ENCODE measurements at places on chromosomes 2 and 18.

DNA sequence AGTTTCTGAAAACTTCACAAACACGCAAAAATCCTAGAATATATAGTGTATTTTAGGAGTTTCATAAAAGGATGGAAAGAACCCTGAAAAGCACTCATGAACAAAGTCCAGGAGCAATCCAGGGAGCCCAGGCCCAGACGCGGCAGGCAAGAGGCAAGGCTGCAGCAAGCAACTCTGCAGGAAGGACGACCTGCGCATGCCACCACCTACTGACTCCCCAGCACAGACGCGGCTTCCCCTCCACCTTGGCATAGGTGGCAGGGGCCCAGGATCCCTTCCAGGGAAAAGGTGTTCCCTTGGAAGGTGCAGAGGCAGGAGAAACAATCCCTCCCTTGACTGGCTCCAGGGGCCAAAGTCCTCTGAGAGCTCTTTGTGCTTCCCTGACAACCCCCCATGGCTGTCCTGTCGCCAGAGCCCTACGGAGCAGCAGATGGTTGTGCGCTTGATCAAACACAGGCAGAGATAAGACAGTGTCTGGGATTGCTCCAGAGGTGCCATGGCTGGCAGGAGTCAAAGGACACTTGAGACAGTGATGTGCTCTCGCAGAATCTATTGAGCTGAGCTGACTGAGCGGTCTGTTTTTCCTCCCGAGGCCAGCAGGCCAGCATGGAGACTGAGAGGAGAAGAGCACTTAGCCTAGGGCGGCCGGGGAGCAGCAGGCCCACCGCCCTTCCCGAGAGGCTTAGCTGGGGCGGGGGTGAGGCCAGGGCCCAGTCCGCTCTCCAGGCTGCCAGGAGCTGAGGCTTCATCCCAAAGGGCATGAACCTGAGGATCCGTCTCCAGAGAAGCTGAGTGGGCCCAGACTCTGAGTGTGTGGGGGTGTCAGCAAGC lies 10.8 kb upstream of the AMER3 start:
- no peak for DNase-seq

GRCh38 chr2:239394346-239394945 lies 6.4 kb downstream of the HDAC4 start:
- no peak for DNase-seq

DNA sequence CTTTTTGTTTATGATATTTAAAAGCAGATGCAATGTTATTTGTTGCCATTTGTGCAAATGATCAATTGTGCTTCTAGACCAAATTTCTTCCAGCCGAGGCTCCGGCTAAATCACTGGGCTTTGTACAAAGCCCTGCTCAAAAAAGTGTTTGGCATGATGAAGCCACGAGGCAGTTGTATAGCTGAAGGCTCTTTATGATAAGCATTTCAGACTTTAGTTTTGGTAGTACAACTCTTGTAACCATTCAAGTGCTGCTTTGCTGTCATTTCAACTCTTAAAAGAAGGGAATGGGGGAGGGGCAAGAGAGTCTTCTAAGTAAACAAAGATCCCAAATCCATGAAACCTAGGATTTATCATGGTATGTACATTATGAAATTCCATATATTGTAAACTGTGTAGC lies 3.3 kb upstream of the ZNF532 start:
- no peak for DNase-seq

DNA sequence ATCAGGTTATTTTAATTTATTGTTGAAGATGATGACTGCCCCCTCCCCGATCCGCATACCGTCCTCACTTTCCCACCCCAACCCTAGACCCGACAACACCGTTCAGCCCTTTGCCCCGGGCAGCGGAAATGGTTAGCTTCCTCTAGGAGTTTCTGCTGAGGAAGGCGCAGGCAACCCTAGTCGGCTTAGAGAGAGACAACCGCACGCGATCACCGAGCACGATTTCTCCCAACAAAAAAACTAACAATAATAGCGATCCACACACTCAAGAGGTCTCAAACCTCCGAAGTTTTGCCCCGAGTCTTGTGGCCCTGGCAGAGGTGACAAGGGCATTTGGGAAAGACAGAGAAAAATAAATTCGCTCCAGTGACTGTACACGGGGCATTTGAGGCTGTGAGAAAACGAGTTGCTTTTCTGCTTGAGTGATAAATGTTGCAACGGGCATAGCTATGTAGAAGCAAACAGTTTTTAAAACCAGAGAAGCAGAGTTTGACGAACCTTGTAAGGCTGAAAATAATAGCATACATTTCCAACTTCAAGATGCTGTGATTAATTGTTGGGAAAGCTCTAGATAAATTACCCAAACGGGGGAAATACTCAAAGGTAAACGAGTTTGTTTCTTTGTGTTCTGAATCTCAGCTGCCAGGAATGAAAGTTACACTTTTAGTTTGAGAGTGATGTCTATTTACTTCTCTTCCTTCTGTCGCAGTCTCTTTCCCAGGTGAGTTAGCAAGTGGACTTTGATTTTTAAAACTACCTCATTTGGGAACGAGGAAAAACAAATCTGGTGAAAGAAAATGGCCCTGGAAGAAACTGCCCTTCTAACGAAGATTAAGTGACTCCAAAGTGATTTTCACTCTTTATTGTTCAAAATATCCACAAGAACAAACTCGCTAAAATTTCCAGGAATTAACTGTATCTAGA lies 11.0 kb upstream of the SIX3 start:
- DNase-seq: no peak

DNA sequence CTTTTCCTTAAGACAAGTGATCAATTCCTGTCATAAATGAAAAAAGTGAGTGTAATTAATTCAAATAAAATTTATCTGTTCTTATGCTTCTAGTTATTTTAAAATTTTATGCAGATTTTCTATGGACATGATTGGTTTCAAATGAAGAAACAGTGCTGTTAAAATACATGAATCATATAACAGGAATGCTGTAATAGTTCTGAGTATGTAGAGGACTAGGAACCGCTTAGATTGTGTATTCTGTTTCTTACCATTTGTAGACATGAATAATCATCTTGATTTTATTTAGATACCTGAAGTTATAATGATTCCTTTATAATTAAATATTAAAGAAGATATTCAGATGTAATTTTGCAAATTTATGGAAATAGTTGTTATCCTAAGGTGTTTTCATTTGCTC lies 3.5 kb downstream of the ACTR2 start:
- no peak for DNase-seq

DNA sequence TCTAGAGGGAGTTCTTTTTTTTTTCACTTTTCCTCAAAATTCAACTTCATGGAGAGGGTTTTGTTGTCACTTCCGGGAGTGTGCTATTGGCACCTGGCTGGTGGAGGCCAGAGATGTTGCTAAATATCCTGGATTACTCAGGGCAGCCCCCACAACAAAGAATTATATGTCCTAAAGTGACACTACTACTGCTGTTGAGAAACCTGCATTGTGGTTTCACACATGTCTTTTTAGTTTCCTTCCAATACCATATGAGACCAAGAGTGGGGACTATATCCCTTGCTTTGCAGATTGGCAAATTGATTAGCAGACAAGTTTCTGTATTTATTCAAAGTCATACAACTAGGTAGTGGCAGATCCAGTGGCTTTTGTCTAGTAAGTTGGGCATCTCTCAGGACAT lies 826.8 kb downstream of the TRIB2 start:
- no peak for DNase-seq
